ENCODE measurements at places on chromosomes 16 and 17.
A peak's percentile ranks its signal among the peaks of the same experiment; 100 is the strongest.

DNA sequence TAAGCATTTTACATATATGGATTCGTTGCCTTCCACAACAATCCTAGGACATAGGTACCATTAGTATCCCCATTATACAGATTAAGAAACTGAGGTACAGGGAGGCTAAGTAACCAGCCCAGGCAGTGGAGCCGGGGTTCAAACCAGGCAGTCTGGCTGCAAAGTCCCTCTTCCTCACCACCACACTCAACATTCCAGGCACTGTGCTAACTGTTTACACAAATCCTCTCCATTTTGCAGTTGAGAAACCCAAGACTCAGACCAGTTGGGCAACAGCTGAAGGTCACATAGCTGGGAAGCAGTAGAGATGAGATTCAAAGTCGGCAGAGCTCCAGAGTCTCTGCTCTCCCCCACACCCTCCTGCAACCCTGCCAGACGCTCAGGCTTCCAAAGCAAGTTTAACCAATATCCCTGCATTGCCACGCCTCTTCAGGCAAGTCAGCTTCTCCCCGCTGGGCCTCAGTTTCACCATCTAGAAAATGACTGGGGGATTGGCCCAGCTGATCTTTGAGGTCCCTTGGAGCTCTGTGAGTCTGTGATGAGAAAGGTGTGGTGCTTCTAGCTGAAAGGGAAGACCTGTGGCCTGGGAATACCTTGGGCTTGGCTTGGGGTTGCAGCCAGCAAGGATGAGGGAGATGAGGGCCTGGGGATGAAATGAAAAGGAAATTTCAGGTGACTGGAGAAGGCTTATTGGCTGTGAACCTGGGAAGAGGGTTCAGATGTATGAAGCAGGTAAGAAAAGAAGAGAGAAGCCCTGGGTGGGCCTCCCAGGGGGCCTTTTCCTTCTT is 14.0 kb downstream of the CCR7 start:
- DNase-seq: no peak

GRCh38 chr16:57341441-57342303 is 16.9 kb upstream of the CCL22 start:
- DNase-seq: no peak

GRCh38 chr16:85844786-85845185 is 45.3 kb downstream of the COX4I1 start:
- DNase-seq: no peak

DNA sequence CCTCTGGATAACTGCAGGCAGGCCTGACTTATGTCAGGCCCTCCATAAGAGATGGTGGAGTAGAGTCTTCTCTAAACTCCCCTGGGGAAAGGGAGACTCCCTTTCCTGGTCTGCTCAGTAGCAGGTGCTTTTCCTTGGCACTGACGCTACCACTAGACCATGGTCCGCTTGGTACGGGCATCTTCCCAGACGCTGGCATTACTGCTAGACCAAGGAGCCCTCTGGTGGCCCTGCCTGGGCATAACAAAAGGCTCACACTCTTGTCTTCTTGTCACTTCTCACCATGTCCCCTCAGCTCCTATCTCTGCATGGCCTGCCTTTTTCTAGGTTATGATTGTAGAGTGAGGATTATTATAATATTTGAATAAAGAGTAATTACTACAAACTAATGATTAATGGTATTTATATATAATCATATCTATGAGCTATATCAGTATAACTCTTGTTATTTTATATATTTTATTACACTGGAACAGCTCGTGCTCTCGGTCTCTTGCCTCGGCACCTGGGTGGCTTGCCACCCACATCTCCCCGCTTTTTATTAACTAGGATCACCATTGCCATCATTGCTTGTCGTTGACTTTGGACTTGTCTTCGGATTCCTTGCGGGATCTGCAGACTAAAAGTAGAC is 59.8 kb upstream of the ARL4D start:
- peak; percentile 28 for DNase-seq

GRCh38 chr17:50070908-50071680 is 15.2 kb downstream of the ITGA3 start:
- DNase-seq: no peak

- DNase-seq: no peak
These were observed 38.1 kb downstream of the MRPS23 start for GRCh38 chr17:57811638-57812280.

GRCh38 chr16:68707340-68708152 is 29.5 kb upstream of the CDH1 start:
- no peak for DNase-seq

DNA sequence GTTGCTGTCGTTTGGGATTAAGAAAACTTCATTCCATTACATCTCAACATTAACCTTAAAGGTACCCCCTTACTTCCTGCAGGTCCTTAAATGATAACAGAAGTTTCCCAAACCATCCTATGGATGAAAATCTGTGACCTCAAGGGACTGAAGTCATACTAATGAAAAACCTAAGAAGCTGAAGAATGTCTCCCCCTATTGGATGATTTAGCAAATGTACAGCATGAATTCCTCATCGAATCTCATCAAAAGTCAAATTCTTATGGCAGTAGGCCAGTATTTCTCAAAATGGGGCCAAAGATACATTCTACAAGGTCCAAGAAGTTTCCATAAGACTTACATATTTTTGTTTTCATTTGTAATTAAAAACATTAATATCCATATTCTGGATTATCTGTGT is 13.5 kb downstream of the SCO1 start:
- no peak for DNase-seq

DNA sequence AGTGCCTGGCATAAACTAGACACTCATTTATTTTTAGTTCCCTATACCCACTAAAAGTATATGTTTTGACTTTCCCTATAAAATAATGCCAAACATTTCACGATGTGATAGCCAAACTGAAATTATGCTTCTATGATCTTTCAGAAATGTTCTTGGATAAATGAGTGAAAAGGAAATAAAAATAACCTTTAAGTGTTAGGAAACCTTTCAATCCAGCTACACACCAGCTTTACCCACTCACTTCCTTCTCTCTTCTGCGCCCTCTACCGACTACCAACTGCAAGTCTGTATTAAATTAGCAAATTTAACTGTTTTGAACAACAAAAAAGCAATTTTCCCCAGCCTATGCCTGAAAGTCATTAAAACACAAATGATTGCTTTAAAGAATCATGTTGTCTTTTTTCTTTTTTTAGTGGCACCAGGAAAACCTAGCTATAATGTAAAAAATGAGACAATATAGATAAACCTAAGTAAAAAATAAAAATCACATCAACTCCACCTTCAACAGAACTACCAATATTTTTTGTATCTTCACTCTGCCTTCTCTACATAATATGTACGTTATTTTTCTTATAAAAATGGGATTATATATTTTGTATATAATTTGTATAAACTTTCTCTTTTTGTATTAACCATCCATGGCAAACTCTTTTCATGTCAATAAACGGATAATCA is 13.2 kb upstream of the TMEM100 start:
- DNase-seq: peak; percentile 16

DNA sequence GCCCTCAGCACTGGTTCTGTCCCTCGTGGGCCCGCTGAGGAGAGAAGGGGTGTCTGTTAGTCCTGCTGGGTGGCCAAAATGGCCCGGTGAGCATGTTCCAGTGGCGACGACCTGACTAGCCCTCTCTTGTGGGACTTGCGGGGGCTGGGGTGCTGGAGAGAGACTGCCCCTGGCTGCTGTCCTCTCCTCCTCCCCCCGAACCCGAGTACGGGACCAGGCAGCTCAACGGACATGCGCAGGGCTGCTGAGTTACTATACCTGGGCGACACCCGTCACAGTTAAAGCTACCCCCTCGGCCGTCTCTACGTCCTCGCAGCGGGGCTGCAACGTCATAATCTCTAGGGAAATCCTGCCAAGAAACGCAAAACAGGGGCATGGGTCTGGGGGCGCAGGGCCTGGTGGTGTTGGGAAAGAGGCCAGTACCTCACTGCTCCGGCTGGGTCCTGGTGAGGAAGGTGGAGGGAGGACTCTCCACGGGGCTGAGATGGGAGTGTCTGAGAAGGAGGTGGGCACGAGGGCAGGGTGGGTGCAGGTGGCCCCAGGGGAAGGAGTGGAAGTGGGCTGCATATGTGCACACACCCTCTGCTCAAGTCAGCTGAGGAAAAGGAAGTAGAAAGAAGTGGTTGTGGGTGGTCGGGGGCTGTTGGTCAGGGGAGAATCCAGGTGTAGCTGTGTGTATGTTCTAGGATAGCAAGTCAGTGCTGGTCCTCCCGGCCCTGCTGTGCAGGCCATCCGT is 13.4 kb downstream of the FLOT2 start:
- DNase-seq: no peak

GRCh38 chr17:38453951-38454421 is 25.7 kb downstream of the ARHGAP23 start:
- DNase-seq: no peak

DNA sequence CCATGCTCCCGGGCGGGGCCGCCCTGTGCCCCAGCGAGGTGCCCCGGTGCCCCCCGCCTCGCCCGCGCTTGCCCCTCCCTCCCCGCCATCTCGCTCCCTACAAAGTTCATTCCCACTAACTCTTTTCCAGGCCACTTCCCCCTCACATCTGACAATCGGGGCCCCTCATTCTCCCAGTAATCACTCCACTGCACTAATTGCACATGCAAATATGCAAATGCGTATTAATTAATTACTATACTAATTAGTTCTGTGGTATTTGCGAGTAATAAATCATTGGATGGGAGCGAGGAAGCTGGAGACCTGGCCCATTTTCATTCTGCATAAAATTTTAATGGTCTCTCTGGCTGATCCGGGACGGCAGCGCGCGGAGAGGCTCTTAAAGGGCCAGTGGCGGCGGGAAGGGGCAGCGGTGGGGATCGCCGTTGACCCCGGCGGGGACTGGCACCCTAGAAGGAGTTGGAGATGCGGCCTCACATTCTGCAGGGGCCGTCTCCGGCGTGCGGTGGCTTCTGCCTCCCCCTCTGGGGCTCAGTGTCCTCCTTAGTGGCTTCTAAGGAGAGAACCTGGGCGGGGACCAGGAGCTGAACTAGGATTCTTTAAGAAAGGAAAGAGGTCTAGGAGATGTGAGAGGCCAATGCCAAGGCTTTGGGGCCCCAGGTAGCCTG is 8.4 kb upstream of the PPP1R1B start:
- no peak for DNase-seq

- DNase-seq: no peak
These were observed 7.4 kb upstream of the B9D1 start for GRCh38 chr17:19369846-19370492.

DNA sequence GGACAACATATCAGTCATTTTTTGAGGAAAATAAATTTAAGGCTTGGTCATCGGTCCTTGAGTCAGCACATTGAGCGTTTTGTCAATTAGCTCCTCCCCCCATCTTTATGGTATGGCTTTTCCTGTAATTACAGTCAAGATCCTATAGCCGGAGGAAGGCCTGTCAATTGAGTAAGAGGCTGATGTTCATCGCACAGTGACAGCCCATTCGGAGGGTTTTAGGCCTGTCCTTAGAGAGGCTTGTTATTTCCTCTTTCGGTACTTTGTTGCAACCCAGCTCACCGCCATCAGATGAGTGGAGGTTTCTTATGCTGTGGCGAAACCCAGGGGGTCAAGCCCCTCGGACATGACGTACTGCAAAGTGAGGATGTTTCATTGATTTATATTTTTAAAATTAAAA is 395.2 kb downstream of the WWOX start:
- DNase-seq: no peak

- no peak for DNase-seq
These were observed 51.1 kb downstream of the GPRC5B start for GRCh38 chr16:19833581-19833980.

GRCh38 chr17:28173031-28173561 is 130.6 kb downstream of the NLK start:
- DNase-seq: no peak

GRCh38 chr17:15510361-15510760 is 42.9 kb upstream of the CDRT4 start:
- DNase-seq: no peak

GRCh38 chr17:57638284-57638683 is 106.8 kb downstream of the CCDC182 start:
- DNase-seq: no peak

GRCh38 chr16:24538756-24539294 is 541 bp upstream of the RBBP6 start:
- no peak for DNase-seq

DNA sequence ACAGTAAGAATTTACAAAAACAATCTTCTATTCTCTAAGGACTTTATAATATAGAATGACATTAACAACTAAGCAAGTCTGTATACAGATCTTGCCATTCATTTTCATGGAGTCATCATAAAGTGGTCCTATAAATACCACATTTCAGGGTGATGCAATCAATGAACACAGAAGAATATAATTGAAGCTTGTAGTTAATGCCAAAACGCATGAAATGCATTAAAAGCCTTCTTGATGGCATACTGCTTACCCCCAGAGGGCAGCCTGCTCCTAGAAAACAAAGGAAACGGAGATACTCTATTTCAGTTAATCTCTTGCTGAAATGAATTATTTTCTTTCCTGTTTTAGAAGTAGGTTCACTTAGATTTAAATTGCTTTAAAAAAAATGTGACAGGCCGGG is 45.2 kb upstream of the STAC2 start:
- no peak for DNase-seq

DNA sequence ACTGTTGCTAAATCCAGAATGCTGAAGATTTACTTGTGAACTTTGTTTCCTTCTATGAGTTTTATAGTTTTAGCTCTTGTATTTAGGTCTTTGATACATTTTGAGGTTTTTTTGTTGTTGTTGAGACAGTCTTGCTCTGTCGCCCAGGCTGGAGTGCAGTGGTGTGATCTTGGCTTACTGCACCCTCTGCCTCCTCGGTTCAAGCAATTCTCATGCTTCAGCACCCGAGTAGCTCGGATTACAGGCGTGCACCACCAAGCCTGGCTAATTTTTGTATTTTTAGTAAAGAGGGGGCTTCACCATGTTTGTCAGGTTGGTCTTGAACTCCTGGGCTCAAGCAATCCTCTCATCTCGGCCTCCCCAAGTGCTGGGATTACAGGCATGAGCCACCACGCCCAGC is 14.4 kb downstream of the TENT4B start:
- DNase-seq: no peak

GRCh38 chr16:79360267-79360666 is 240.3 kb downstream of the MAF start:
- no peak for DNase-seq

- DNase-seq: no peak
These were observed 1.3 kb downstream of the WNK4 start for GRCh38 chr17:42781639-42782165.

DNA sequence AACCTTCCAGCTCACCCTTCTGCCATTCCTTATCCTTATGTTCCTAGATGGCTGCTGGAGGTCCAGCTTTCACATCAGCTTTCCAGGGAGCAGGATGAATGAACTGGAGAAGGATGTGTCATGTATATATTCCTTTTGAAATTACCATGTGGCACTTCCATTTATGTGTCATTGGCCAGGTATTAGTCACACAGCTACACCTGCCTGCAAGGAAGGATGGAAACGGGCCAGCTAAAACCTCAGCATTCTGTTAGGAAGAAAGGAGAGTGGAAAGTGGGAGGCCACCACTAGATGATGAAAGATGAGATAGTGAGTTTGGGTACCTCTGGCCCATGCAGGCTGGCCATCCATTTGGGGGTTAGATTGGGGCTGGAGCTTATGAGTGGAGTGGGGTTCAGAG is 67.5 kb downstream of the KSR1 start:
- DNase-seq: no peak
